ENCODE measurements at places on chromosomes 4 and X.

GRCh38 chr4:86334020-86334750 lies 25.7 kb downstream of the MAPK10 start:
- DNase-seq: no peak

GRCh38 chr4:8690216-8691150 lies 97.9 kb downstream of the CPZ start:
- DNase-seq: no peak

DNA sequence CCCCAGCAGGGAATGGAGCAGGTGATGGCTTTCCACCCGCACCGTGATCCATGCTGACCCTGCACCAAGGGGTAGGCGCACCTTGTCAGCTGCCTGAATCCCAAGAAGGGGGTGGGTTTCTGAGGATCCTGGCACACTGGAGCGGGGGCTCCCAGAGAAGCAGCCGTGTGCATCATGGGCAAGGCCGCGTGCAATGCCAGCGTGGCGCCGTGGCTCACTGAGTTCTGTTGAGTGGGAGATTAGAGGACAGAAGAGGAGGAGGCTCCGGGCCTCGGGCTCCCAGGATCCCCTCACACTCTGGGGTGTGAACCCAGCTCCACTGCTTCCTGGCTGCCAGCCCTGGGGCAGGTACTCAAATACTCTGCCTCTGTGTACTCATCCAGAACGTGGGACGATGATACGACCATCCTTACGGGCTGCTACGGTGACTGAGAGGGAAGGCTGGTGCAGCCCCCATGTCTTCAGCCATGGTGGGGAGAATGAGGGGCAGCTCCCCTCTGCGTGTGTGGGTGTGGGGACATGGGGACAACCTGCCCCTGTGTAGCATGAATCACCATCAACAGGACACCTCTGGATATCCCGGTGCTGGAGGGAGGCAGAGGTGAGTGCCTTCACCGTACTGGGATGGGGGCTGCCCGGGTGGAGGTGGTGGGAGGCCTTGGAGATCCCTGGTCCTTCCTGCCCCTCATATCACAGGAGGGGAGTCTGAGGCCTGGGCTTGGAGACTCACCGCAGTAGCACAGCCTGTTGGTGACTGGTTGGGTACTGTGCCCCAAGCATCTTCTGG lies 52.6 kb downstream of the CPZ start:
- DNase-seq: no peak

- no peak for DNase-seq
Measured at GRCh38 chrX:151687635-151688034, 7.6 kb upstream of the PRRG3 start.

- DNase-seq: peak; percentile 28
Measured at GRCh38 chrX:16771483-16772398, 14.5 kb upstream of the TXLNG start.

- DNase-seq: no peak
Measured at GRCh38 chrX:44305921-44306320, 37.6 kb downstream of the EFHC2 start.

DNA sequence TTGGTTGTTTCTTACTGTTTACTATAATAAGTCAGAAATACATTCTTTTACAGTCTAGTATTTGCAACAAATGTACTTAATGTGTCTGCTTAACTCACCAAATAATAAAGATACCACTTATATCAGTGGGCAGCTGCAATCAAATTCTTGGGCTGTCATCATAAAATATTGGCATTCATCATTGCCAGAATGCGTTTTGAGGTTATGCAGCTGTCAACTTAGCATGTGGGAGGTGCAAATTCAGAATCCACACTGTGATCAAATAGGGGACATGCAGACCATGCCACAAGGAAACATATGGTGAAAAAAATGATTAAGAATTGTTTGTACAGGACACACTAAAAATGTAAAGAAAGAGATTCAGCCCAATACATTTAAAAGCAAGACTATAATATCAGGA lies 86.5 kb downstream of the HCCS start:
- DNase-seq: no peak

DNA sequence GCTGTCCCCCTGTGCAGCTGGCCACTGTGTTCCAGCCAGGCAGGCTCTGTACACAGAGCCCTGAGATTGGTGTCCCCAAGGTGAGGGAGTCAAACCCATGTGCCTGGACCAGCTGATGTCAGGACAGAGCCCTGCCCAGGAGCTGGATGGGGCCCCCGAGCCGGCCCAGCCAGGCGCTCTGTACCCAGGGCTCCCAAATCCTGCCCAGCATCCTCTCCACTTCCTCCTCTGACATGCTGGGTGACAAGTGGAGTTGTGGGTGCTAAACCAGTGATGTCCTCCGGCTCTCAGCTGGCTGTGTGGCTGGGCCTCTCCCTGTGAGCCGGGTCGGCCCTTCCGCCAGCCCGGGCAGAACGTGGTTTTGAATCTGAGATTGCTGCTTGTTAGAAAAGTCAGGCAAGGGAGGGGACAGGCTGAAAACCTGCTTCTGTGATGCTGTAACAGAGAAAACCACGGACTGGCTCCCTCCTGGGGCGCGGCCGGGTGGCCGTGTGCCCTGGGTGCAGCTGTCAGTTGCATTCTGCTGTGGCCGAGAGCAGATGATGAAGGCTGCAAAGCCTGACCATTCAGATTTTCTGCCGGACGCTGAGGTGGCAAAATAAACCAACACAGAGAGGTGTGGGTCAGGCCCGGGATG lies 7.9 kb upstream of the CPLX1 start:
- DNase-seq: no peak

DNA sequence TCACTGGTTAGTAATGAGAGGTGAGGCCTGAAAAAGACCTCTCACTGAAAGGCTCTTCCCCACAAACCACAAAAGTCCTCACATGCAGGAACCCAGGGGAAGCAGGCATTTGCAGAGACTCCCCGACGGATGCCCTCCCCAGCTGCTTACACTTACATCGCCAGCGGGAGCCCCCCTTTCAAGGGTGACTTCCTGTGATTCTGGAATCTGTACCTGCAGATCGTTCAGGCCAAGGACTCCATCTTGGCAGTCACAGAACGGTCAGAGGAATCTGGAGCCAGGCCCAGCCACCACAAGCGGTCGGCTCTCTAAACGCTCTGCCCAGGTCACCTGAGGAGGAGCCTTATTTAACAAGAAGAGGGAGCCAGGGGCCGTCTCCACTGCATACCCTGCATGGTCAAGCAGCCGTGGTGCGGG lies 71.3 kb upstream of the STS start:
- no peak for DNase-seq

GRCh38 chr4:156870131-156870530 lies 101.5 kb downstream of the PDGFC start:
- no peak for DNase-seq

GRCh38 chr4:64068096-64068495 lies 341.2 kb downstream of the TECRL start:
- DNase-seq: no peak

DNA sequence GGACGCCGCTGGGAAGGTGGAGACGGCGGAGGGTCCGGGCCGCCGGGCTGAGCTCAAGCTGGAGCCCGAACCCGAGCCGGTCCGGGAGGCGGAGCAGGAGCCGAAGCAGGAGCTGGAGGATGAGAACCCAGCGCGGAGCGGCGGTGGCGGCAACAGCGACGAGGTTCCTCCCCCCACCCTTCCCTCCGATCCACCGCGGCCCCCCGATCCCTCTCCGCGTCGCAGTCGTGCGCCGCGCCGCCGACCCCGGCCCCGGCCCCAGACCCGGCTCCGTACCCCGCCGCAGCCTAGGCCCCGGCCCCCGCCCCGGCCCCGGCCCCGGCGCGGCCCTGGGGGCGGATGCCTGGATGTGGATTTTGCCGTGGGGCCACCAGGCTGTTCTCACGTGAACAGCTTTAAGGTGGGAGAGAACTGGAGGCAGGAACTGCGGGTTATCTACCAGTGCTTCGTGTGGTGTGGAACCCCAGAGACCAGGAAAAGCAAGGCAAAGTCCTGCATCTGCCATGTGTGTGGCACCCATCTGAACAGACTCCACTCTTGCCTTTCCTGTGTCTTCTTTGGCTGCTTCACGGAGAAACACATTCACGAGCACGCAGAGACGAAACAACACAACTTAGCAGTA lies 483 bp downstream of the USP27X start:
- no peak for DNase-seq

- DNase-seq: no peak
Measured at GRCh38 chrX:9542761-9543111, 77.9 kb downstream of the TBL1X start.

DNA sequence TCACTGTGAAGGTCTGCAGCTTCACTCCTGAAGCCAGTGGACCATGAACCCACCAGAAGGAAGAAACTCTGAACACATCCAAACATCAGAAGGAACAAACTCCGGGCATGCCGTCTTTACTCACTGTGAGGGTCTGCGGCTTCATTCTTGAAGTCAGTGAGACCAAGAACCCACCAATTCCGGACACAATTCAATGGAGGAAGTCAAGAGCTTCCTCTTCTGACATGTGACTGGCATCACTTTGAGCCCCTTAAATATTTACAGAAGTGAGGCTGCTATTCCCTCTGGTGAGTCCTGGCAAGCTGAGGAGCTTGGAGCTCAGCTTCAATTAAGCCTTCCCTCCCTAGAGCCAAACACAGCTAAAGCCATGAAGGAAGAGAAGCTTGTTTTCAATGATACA lies 103.5 kb upstream of the SRD5A3 start:
- no peak for DNase-seq

DNA sequence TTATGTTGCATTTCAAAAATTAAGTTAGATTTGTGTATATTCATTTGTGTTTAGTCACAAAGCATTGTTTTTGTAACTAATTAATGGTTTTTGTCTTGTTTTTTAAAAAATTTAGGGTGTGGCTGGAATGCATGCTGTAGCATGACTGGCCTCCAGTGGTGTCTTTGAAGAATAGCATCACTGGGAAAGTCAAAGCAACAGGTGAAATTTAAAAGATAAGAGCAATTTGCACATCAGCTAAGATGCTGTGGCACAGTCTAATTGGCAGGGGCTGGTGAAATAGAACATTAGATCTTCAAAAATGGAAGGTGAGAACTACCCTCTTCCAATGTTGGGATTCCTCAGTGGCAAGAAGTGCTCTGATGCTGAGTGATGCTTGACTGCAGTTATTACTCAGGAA lies 45.3 kb downstream of the ANK2 start:
- no peak for DNase-seq

GRCh38 chrX:112081781-112082652 lies 559 bp downstream of the TRPC5 start:
- no peak for DNase-seq

DNA sequence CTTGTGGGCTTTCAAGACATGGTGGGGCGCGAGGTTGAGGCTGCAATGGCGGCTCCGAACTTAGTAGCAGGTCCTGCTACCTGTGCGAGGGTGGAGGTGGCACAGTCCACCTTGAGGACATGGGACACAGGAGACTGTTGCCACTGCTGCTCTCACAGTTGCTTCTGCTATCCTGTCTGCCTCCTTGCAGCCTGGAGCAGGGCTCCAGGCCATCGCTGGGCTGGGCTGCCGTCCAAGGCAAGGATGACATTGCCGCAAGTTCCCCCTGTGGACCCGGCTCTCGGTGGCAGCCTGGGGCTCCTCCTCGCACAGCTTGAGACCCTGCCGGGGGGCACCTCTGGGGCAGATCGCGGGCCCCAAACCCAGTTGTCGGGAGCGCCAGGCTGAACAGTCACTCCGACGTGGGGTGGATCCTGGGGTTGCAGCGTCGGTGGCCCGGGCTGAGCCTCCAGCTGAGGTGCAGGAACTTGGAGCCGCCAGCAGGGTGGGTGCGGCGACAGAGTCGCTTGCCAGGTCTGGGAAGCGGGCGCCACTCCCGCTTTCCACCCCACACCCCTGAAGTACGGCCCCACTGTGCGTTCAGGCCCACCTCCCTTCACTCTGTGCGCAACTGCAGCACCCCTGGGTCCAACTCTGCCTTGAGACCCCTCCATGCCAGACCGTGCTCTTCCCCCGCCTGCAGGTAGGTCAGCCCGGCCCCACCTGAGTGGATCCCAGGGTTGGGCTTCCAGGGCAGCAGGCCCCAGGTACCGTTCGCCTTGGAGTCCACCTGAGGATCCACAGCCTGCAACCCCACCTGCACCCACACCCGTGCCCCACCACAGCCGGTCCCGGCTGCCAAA lies 192.7 kb upstream of the NUDT6 start:
- no peak for DNase-seq

DNA sequence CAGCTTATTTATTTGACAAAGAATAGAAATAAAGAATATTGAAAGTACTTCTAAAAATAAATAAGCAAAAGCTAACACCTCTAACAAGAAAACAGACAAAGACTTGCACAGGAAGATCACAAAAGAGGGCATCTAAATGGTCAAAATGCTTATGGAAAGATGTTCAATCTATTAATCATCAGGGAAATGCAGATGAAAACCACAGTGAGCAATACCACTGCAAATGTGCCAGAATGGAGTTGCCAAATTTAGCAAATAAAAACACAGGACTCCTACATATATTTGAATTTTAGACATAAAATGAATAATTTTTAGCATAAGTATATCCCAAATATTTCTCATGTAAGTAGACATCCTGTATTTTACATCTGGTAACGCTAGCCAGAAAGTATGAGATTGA lies 56.1 kb upstream of the HPGD start:
- no peak for DNase-seq

DNA sequence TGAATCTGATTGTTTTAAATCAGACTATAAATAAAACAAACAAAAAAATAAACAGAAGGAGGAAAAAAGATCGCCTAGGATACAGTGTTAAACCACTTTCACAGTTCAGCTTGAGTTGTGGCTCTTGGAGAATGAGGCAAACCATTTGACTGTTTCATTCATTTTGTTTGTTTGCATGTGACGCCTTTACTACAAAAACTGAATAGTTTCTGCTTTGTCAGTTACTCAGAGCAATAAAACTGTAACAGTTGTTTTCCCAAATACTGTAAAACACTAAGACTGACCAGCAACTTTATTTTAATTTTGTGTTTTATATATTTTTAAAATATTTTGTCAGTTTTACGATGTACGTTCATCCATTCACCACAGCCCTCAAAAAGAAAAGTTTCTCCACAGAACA lies 214.5 kb downstream of the FBXW7 start:
- no peak for DNase-seq

- peak; percentile 23 for DNase-seq
Measured at GRCh38 chr4:151692821-151693673, 67.8 kb downstream of the GATB start.

DNA sequence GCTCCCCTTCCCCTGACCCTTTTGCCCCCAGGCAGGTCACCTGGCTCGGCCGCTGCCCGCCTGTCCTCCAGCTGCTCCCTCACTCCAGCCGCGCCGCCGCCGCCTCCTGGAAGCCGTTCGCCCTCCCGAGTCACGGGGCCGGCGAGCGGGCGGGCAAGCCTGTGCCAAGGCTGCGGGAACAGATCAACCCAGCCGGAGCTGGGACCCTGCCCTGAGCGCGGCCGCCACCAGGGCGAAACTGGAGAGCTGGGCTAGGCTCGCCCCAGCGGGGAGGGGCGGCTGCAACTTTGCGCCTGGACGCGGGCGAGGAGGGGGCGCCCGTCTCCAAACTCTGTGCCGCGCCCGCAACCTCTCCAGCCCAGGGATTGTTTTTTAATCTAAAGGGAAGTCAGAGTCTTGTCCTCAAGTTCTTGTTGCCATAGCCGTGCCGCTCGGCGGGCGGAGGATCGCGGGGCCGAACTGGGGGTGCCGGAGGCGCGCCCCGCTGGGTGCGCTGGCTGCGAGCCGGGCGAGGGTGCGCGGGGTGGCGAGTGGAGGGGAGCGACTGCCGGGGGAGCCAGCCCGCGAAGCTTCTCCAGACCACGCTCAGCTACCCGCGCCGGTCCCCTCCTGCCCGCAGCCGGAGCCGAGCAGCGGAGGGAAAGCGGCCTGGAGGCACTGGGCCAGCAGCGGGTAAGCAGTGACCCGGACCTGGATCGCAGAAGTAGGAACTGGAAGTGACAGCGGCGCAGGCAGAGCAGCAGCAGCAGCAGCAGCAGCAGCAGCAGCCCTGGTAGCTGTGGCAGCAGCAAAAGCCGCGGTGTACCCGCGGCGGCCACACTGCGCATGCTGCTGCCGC lies 13.4 kb downstream of the ARHGEF6 start:
- DNase-seq: peak; percentile 59

All from thyroid gland (tissue), 4 donors.